ENCODE measurements at places on chromosomes 6 and 20.

GRCh38 chr6:133286765-133287164 is 45.6 kb downstream of the EYA4 start:
- DNase-seq = no peak

DNA sequence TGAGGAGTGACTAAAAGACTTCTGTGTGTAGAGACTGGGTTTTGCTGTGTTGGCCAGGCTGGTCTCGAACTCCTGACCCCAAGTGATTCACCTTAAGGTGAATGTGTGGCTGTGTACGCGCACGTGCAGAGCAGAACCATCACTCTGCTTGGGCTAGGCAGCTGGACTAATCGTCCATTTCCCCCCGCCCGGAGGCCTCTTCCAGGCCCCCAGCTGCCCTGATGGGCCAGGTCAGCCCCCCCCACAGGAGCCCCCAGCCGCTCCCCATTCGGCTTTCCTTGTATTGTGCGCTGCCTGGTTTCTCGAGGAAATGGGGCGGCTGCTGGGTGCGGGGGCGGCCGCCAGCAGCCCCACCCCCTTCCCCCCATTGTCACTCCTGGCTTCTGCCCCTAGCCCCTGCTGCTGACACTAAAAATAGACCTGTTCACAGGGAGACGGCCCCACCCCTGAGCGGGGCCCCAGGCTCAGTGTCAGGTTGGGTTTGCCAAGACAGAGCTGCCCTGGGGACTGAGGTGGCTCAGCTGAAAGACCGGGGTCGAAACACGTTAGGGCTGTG is 24.6 kb upstream of the CSNK2A1 start:
- no peak for DNase-seq

GRCh38 chr6:36590237-36590636 is 3.9 kb upstream of the SRSF3 start:
- no peak for DNase-seq

DNA sequence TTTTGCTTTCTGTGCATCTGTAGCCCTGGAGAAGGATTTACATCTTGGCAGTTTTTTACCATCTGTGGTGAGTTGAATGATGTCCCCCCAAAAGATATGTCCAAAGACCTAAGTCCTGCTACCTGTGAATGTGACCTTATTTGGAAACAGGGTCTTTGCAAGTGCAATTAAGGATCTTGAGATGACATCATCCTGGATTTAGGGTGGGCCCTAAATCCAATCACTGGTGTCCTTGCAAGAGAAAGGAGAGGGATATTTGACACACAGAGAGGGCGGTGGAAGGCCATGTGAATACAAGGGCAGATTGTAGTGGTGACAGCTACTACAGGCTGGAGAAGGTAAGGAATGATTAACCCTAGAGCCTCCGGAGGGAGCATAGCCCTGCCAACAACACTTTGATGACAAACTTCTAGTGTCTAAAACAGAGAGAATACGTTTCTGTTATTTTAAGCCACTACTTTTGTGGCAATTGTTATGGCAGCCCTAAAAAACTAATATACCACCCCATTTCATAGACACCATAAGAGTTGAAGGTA is 35.1 kb downstream of the MKKS start:
- no peak for DNase-seq

DNA sequence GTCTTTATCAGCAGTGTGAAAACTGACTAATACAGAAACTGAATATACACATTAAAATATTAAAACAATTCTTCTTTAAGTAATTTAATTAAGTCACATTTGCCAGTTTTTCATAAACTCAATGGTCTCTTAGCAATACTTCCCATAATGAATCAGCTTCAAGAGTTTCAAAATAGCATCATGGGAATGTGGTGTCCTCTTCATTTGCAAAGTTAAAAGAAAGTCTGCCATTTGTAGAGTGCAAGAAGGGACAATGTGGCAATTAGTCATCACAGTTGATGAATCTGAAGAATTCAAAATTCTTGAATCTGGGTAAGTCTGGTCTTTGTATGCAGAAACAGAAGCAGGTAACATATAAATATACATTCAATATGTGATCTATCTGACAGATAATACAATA is 38.7 kb downstream of the SYNE1 start:
- DNase-seq = no peak

DNA sequence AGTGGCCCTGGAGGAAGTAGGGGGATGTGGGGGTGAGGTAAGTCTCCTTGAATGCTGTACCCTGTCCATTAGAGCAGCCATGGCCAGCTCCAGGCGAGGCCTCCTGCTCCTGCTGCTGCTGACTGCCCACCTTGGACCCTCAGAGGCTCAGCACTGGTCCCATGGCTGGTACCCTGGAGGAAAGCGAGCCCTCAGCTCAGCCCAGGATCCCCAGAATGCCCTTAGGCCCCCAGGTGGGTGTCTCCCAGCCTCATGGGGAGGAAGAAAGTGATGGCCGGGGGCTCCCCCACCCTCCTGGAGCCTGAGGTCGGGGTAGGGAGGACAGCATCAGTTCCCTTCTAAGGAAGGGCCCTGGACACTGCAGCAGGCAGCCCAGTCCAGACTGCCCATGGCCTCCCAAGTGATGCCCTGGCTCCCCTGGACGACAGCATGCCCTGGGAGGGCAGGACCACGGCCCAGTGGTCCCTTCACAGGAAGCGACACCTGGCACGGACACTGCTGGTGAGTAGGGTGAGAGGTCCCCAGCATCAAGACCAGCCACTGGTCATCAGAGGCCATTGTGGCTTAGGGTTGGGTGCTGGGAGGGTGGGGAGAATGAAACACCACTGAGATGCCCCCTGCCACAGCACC is 1.0 kb downstream of the GNRH2 start:
- DNase-seq = no peak

- no peak for DNase-seq
Measured at GRCh38 chr6:166597711-166598440, 11.4 kb upstream of the RAMACL start.

- DNase-seq = no peak
Measured at GRCh38 chr6:112193535-112194051, 60.8 kb downstream of the LAMA4 start.

- DNase-seq = no peak
Measured at GRCh38 chr6:15504040-15504495, 158.8 kb downstream of the DTNBP1 start.

- DNase-seq = no peak
Measured at GRCh38 chr6:98832284-98833056, 1.9 kb upstream of the POU3F2 start.

All from GM12892 (cell line).